CD4-positive, CD25-positive, alpha-beta regulatory T cell (primary cell): ENCODE measurements at places on chromosomes 6 and 20.

DNA sequence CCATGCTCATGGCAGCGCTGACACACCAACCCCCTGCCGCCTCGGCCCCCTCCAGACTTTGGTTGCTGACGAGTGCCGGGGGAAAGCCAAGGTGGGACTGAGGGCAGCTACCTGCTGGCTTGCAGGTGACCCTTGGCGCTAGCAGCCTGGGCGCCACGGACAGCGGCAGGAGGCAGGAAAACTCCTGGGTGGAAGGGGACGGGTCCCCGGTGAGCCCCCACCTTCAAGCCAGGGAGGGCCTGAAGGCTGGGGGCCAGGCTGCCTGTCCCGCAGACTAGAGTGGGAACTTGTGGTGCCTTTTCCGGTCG is 226.7 kb downstream of the OTOR start:
- H3K36me3 ChIP-seq, result no peaks in the 10 kb centered on the region
- no peaks in the 10 kb centered on the region for H3K27me3 ChIP-seq
- no peak overlapping the region for H3K4me3 ChIP-seq
- DNase-seq, result no peak

- H3K36me3 ChIP-seq, result no peaks in the 10 kb centered on the region
- no peak overlapping the region for H3K27ac ChIP-seq
- DNase-seq, result no peak
Measured at GRCh38 chr20:37687478-37687805, 6.4 kb upstream of the CTNNBL1 start.

DNA sequence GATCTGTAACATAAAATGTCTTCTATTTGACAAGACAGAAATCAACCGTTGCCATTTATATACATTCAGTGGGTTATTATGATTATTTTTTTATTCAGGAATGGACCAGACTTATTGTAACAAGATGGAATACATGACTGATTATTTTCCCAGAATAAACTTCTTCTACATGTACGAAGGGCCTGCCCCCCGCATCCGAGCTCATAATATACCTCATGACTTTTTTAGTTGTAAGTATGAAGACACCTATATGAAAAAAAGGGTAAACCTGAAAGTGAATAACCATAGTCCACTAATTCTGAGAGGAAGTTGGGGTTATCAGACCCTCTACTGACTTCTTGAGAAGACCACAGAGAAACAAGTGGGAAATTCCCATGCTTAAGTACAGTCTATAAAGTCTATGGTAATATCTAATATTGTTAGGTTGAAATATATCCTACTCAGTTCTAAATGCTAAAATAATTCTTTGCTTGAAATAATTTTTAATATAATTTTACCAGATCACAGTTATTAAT is 15.9 kb downstream of the OR2A4 start:
- H3K27ac ChIP-seq, result no peak overlapping the region
- H3K36me3 ChIP-seq, result no peaks in the 10 kb centered on the region
- DNase-seq, result peak; percentile 2
- H3K4me3 ChIP-seq, result no peak overlapping the region
- no peaks in the 10 kb centered on the region for H3K27me3 ChIP-seq

DNA sequence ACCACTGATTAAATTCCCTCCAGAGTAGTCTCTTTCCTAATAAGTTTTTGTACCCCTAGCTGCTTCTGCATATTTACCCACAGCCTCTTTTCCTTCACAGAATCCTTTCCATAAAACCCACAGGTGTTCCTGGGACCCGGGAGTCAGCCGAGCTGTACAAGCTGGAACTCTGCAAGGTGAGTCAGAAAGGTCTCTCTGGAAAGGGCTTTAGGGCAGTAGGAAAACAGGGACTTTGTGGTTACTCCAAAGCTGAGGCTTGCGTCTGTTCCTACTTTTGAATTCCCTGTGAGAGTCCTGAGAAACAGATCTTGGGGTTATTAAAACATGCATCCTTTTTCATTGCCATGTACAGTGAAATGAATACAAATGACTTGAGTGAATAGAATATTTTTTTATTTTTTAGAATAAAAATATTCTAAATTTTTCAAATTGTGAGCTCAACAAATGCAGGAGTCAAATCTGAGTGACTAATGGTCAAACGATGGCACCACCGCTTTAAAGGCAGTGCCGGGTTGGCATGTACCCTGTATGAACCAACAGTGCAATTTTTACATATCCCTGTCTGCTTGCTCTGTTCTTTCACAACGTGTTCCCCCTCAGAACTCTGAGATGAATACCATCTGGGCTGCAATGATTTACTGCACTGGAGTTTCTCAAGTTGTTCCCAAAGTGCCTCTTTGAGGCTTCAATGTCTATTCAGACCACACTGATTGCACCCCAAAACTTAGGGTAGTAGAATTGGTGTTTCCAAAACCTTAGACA is 78.4 kb downstream of the GFRAL start:
- H3K4me1 ChIP-seq, result no peaks in the 10 kb centered on the region
- DNase-seq, result no peak
- H3K27me3 ChIP-seq, result no peaks in the 10 kb centered on the region
- H3K36me3 ChIP-seq, result no peaks in the 10 kb centered on the region
- no peak overlapping the region for H3K4me3 ChIP-seq
